ENCODE measurements at places on chromosomes 16 and 17.
A peak's percentile ranks its signal among the peaks of the same experiment; 100 is the strongest.

DNA sequence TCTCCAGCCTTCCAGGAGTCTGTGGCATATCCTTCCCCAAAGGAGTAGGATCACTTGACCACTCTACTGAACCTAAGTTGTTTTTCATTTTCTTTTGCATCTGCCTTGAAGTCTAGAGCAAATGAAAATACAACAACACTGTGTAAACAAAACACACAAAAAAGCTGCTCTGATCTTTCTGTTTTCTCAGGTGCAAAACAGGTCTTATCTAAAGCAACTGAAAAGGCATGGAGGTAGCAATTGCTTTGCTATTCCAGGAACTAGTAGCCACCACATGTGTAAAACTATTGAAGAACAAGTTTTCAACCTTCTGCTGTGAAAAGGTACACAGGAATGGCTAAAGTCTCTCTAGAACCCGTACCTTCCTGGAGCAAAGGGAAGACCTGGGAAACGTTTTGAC, 127.1 kb downstream of the PITPNC1 start:
- DNase-seq: no peak

- no peak for DNase-seq
Measured at GRCh38 chr17:4162321-4162720, 19.3 kb downstream of the CYB5D2 start.

DNA sequence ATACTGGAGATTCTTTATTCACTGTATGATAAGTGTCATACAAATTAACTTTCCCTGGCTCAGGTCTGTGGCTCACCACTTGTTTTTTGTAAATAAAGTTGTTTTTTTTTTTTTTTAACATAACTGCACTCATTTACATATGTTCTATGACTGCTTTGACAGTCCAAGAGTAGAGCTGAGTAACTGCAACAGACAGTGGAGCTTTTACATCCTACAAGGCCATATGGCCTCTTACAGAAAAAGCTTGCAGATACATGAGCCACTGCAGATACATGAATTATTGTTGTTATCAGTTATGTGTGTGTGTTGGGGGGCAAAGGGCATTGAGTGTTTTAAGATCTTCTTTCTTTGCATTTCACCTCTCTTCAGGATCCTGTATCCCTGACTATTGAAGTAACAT, 311.7 kb downstream of the BCAS3 start:
- DNase-seq: no peak

DNA sequence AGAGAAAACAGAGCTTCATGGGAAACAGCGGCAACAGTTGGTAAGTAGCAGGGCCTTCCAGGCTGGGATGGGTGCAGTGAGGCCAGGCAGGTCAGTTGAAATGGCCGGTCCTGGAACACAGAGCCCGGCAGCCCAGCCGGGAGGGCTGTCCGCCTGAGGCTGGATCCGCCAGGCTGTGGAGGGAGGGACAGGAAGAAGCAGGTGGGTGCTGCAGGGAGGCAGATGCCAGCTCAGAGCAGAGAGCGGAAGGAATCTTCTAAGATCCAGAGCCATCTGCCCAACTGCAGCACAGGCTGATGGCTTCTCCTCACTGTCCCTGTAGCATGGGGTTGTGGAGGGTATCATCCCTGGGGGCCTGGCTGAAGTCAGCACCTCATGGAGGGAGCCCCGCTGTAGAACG, 599 bp downstream of the RNF112 start:
- no peak for DNase-seq

DNA sequence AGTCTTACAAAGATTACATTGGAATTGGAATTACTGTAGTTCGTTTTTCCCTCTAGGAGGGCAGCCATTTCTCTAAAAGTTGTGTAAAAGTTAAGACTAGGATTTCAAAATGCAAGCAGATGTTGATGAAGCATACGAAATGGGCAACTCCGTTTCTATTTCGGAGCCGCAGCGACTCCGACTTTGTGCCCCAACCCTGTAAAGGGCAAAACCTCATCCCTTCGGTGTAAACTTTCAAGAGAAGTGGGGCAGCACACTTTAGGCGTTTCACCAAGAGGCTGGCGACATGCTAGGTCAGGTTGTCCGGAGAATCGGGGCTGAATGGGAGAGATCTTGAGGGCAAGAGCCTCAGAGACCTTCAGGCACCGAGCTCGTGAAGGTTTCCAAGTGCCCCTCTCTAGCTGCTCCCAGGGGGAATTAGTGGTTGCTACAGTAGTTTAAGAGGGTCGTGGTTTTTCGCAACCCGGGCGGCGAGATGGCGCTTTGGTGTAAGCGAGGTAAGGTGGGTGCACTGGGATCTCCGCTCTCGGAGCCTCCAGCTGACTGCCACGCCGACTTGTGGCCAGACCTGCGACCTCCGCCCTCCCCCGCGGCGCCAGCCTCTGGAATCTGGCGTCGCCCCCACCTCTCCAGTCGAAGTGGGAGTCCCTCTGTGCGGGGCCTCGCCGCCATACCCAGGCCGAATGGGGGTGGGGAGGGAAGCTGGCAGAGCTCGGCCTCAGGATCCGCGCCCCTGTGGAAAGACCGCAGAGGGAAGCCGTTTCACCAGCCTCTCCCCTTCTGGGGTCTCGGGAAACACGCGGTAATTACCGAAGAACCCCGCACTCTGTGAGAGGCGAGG, 1.0 kb upstream of the HEXIM2 start:
- DNase-seq: peak; percentile 73

GRCh38 chr16:68503334-68503733, 35.8 kb upstream of the ZFP90 start:
- DNase-seq: peak; percentile 5

- DNase-seq: peak; percentile 92
Measured at GRCh38 chr17:77404812-77405581, 264.2 kb downstream of the SEC14L1 start.

GRCh38 chr16:66486773-66487579, 59.9 kb downstream of the BEAN1 start:
- DNase-seq: peak; percentile 56

DNA sequence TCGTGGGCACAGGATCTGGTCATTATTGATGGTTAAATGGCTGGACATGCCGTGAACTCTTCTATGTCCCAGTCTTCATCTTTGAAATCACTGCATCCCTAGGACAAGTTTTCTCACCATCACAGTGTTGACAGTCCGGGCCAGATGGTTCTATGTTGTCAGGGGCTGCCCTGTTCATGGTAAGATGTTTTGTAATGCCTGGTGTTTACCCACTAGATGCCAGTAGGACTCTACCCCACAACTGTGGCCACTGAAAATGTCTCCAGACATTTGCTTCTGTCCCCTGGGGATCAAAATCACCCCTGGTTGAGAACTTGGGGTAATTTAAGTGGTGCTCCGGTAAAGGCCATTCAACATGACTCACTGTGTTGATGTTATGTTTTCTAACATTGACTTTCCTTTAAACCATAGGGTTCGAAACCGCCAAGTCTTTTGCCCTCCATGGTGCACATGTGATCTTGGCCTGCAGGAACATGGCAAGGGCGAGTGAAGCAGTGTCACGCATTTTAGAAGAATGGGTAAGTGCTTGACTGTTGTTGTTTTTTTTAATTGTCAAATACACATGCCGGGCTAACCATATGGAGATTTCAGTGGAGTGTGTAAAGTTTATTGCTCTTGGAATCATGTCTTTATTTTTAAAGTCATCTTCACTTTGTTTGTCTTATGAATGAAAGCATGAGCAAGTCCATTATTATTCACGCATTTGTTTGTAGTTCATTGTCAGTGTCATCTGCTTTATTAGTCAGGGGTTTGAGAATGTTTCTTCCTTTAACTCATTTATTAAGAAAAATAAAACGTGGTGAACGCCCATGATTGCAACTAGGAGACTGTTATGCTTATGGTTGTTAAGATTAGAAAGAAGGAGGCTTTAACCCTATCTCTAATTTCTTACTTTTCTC, 64.6 kb downstream of the WWOX start:
- peak; percentile 80 for DNase-seq

DNA sequence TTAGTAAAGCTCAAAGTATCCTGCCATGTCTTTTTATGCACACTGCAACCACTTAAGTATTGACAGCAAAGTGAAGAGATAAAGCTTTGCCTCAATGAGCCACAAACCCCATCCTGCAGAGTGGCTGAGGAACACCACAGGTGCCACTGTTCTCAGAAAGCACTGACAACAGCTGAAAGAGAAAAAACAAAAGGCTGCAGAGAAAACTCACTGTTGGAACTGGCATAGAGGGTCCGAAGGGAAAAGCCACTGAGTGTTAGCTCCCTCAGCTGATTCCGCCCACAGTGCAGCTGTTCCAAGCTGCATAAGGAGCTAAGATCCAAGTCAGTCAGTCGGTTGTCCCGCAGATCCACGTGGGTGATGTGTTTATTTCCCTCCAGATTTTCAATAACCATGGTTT, 48.3 kb downstream of the PHLPP2 start:
- no peak for DNase-seq

GRCh38 chr17:27315322-27315721, 21.4 kb downstream of the WSB1 start:
- DNase-seq: peak; percentile 76

DNA sequence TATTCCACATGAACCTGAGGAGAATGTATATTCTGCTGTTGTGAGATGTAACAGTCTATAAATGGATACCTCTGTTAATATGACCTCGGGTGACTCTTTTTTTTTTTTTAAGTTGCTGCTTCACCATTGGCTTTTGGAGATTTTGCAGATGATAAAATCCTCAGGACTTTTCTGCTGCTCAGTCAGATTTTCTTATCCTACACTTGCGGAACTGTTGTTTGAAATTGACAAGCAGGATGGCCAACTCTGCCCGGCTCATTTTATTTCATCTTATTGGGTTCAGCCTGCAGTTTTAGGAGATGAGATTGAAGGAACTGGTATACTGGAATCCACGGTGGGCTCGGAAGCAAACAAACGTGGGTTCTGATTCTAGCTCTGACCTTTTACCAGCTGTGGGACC, 19.3 kb downstream of the IL4R start:
- no peak for DNase-seq

- DNase-seq: no peak
Measured at GRCh38 chr17:2943981-2944380, 119.4 kb downstream of the OR1D5 start.

- DNase-seq: no peak
Measured at GRCh38 chr16:2364638-2365210, 24.2 kb upstream of the ABCA3 start.

All from fibroblast of skin of back (primary cell).